ENCODE measurements at places on chromosomes 7 and 10.

- no peak for DNase-seq
These were observed 18.6 kb upstream of the DNAJB6 start for GRCh38 chr7:157318015-157318706.

- DNase-seq: no peak
These were observed 250.6 kb upstream of the NPVF start for GRCh38 chr7:25478925-25479324.

DNA sequence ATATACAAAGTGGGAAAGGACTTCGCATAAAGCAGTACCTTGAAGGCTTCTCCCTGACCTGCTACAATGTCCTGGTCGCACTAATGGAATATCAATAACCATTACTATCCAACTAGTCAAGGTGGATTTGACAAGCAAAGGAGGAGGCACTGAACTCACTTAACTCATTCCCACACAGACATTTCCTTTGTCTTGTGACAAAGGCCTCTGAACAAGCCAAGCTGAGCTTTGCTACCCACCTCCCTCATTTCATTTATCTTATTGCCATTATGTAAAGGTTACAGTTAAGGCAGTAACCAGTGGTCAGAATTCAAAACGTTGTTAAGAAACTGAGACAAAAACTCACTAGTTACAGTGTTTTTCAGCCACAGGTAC, 7.3 kb downstream of the ELMO1 start:
- DNase-seq: no peak

DNA sequence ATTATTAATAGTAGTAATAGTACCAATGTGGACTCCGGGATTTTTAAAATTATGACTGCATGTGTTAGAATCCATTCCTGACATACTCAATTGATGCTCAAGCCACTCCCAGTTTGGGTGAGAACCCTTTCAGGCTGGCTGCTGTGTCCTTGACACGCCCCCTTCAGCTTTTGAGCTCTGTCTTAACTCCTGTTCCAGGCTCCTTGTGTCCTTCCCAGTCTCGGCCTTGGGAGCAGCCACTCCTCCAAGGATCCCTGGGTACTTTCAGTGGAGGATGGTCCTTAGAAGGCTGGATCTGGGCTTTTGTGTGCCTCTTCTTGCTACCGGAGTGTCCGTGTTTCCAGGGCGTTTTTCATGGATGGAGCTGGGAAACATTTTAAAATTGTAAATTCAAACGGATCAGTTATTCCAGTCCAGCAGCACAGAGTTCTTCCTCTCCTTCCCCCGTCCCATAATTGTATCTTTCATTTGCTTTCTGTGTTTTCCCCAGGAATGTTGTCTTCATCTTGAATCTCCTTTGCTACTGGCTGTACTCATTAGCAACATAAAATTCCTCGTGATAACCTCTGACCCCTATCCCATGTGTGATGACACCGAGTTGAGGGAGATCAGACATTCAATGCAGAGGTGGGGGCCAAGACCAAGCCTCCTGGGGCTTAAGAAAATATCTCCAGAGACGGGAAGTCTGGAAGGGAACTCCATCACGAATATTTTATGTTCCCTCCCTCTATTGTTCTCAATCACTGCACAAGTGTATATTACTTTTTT, 40.0 kb upstream of the PFKFB3 start:
- no peak for DNase-seq

DNA sequence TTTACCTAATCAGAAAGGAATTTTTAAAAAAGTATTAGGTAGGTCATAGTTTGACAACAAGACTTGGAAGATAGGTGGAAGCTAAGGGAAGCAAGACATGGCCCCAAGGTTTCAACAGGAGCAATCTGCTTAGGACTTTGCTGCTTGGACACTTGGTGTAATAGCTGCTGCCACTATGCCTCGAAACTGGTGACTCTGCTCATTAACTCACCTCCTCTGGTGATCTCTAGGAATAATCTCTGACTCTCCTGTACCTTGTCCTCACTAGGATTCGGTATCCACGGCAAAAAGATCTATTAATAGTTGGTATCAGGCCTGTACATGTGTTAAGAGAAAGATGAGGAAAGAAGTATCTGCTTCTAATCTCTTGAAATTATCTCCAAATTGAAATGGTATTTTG, 53.1 kb downstream of the PTEN start:
- DNase-seq: no peak

DNA sequence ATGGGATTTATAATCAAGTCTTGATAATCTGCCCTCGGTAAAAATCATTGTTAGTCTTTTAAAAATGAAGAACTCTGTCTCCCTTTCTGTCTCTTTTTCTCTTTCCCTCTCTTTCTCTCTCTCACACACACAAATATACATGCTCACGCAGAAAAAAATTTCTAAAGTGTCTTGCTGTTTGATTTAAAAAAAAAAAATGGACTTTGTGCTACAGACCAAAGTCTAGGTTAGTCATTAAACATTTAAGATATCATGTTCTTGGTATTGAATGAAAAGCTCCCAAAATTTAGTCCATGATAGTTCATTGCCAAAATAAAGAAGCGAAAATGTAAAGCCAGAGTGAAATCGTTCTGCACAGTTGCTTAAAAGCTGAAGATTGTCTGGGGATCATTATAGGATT, 665.8 kb downstream of the SORCS1 start:
- DNase-seq: no peak

DNA sequence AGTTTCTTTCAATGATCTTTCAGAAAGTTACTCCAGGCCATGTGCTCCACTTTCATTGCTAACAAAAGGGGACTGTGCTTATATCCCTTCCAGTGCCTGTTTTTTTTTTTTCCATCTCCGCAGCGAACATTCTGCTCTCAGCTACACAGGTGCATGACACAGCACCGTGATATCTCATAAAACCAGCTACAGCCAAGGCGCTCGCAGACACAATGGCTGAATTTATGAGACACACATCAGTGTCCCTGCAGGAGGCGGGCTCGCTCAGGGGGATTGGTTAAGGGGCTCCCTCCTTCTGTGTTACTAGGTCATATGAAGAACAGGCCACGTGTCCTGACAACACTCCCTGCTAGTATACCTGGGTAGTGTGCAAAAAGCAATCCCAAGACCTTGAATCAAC, 245.5 kb downstream of the SKAP2 start:
- no peak for DNase-seq

GRCh38 chr10:50629495-50630122, 5.9 kb upstream of the SGMS1 start:
- no peak for DNase-seq

- DNase-seq: no peak
These were observed 83.5 kb downstream of the PRR15 start for GRCh38 chr7:29647020-29647654.

DNA sequence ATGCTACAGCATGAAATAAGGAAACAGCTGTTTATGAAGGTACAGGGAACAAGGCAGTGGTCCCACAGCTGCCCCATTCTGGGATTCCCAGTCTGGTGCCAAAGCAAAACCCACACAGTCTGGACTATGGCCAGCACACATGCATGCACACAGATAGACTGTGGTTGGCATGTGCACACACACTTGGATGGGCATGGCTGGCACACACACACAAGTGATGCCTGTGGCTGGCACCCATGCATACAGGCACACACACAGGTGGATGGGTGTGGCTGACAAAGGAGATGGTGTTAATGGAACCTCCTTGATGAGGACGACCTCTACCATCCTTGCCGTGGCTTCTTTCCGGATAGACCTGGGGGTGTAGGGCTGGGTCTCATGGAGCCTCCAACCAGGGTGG, 114.0 kb upstream of the LYZL2 start:
- no peak for DNase-seq

GRCh38 chr7:21850531-21851285, 95.0 kb downstream of the CDCA7L start:
- no peak for DNase-seq

DNA sequence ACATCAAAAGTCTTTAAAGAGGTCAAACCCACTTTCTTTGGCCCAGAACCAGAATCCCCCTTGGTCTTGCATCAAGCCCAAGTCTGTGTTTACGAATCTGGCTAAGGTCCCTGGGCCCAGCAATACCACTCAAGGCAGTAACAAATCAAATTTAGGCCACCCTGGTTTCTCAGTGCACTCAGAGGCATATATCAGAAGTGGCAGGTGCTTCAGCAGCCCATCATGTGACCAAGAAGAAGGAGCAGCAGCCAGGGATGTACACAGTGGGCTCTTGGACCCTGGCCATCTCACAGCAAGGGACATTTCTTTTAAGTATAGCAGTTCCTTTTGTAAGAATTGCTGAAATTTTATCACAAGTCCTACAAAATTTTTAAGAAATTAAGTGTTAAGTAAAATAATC, 7.3 kb upstream of the SLC25A13 start:
- DNase-seq: no peak
